ENCODE measurements at places on chromosomes 4 and X.

- H3K27me3 ChIP-seq: no peaks in the 10 kb centered on the region
- no peaks in the 10 kb centered on the region for H3K36me3 ChIP-seq
- no peak for DNase-seq
- H3K27ac ChIP-seq: no peak overlapping the region
- H3K4me3 ChIP-seq: no peak overlapping the region
Measured at GRCh38 chr4:31085689-31086088, 365.5 kb downstream of the PCDH7 start.

DNA sequence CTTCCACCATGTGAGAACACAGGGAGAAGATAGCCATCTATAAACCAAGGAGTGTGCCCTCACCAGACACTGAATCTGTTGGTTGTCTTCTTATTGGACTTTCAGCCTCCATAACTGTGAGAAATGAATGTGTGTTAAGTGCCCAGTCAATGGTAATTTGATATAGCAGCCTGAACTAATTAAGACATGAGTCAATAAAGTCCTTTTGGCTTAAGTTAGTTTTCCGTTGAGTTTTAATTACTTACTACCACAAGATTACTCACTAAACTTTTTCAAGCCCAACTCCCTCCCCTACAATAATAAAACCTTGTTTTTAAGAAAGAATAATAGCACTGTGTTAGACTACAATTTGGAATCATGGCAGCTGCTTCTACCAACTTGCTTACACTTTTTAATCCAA is 324.2 kb downstream of the PCDH19 start:
- no peak for DNase-seq
- H3K36me3 ChIP-seq: no peaks in the 10 kb centered on the region
- H3K4me3 ChIP-seq: no peak overlapping the region
- no peak overlapping the region for H3K27ac ChIP-seq

- no peaks in the 10 kb centered on the region for H3K36me3 ChIP-seq
- H3K27ac ChIP-seq: no peak overlapping the region
- H3K4me1 ChIP-seq: no peaks in the 10 kb centered on the region
- no peaks in the 10 kb centered on the region for H3K27me3 ChIP-seq
Measured at GRCh38 chr4:187209921-187210613, 486.4 kb upstream of the FAT1 start.

GRCh38 chr4:74590476-74590875 is 145.5 kb downstream of the AREG start:
- no peaks in the 10 kb centered on the region for H3K36me3 ChIP-seq
- no peak overlapping the region for H3K4me3 ChIP-seq
- no peak overlapping the region for H3K27ac ChIP-seq
- DNase-seq: no peak
- H3K27me3 ChIP-seq: no peaks in the 10 kb centered on the region
- H3K4me1 ChIP-seq: no peaks in the 10 kb centered on the region

DNA sequence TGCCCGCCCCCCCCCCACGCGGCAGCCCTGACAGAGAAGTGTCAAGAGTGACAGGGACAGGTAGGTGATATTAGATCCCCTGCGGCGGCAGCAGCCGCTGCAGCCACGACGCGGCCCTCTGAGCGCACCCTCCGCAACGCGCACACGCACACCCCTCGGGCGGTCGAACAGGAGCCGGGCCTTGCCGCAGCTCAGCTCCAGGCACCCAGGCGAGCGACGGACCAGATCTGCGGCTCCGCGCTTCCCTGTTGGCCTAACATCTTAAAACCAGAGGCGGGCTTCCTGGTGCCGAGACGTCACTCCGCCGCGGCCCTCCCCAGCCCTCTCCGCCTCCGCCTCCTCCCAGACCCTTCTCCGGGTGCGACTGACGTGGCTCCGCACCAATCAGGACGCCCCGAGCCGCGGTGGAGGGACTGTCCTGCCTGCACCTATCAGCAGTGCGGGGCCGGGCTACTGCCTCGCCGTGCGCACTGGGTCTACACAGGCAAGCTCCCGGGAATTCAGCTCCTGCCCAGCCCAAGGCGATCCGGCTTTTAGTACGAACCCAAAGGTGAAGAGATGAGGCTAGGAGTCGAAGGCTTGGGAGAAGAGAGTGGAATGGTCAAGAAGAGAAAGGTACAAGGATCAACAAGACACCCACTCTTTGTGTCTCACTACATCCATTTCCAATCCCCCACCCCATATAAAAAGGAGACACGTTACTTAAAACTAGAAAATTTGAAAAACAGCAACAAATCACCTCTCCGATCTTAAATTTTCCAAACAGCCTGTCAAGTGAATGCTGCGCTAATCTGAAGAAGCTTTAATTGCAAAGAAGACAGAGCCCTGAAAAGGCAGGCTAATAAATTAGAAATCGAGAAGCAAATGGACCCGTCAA is at the start of gene PITX2:
Gene PITX2, minus strand, starts transcription at position 237 of the 877 bp plus-strand sequence. CDS start 617 bp downstream, outside the sequence.
- peaks cover 18% of the 10 kb centered on the region for H3K4me1 ChIP-seq
- peak; percentile 97 for DNase-seq
- peak within 1 kb of the TSS; percentile 81 for H3K4me3 ChIP-seq
- H3K27me3 ChIP-seq: no peaks in the 10 kb centered on the region

DNA sequence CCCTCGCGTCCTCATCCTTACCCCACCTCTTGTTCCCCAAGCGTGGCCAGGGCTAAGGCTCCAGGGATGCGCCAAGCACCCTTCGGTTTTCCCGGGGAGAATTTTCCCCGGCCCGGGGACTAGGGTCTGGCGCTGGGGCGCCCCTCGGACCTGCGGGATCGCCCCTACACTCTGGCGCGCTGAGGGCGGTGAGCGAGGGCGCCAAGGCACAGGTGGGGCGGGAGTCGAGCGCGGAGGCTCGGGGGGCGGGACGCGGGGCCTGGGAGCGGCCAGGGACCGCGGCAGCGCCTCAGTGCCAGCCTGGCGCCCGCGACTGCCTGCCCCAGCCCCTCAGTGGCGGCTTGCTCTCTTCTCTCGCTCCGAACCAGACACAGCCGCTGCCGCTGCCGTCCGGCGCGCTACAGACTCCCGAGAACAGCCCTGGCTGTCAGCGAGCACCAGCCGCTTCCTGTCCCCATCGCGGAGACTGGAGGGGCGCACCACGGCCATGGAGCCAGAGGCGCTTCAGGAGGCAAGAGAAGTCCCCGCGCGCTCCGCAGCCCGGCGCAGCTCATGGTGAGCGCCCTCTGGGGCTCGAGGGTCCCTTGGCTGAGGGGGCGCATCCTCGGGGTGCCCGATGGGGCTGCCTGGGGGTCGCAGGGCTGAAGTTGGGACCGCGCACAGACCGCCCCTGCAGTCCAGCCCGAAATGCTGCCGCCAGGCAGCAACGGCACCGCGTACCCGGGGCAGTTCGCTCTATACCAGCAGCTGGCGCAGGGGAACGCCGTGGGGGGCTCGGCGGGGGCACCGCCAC is at the start of gene DRD5:
Gene DRD5, plus strand, starts transcription at position 292 of the 793 bp plus-strand sequence. Its CDS starts 396 bp downstream, at position 688.
- no peak within 1 kb of the TSS for H3K27ac ChIP-seq
- no peak for DNase-seq
- H3K27me3 ChIP-seq: peaks cover 21% of the 10 kb centered on the region
- H3K4me3 ChIP-seq: no peak within 1 kb of the TSS

GRCh38 chr4:154208424-154208823 is 283.2 kb downstream of the DCHS2 start:
- no peaks in the 10 kb centered on the region for H3K36me3 ChIP-seq
- H3K27ac ChIP-seq: no peak overlapping the region
- no peaks in the 10 kb centered on the region for H3K27me3 ChIP-seq

- H3K36me3 ChIP-seq: no peaks in the 10 kb centered on the region
- H3K27me3 ChIP-seq: no peaks in the 10 kb centered on the region
- H3K27ac ChIP-seq: no peak overlapping the region
Measured at GRCh38 chrX:123809854-123810375, 49.9 kb upstream of the XIAP start.

DNA sequence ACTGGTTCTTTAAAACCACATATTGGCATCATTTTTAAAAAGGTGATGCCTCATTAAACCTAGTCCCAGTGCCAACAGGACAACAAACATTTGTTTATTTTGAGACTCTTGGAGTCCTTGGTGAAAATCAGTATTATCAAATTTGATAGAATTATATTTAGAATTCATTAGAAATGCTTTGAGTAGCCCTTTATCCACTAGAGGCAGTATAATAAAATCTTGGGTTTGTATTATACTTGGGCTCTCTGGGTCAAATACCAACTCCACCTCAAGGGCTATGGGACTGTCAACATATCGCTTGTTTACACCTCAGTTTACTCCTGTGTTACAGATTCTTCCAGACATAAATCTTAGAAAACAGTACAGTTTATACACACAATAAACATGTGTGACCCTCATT is 335.7 kb upstream of the FSTL5 start:
- no peak overlapping the region for H3K27ac ChIP-seq
- H3K4me1 ChIP-seq: peaks cover 7% of the 10 kb centered on the region
- H3K27me3 ChIP-seq: no peaks in the 10 kb centered on the region
- H3K4me3 ChIP-seq: no peak overlapping the region

DNA sequence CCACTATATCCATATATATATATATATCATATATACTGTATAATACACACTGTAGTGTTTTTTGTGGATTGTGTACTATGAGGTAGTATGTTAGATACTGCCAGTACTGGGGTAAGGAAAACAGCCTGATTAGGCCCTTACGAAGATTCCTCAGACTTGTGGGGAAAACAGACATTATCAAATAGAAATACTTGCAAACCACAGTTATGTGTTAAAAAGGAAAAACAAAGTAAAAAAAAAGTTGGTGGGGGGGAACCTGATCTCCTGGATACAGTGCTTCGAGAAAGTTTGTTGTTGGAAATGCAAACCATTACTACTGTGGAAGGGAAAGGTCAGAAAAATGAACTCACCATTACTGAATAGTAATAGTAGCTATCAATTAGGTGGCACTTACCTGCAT is 53.0 kb downstream of the PKD2 start:
- no peaks in the 10 kb centered on the region for H3K4me1 ChIP-seq
- no peak for DNase-seq
- no peak overlapping the region for H3K4me3 ChIP-seq
- no peak overlapping the region for H3K27ac ChIP-seq
- H3K27me3 ChIP-seq: no peaks in the 10 kb centered on the region
- peaks cover 20% of the 10 kb centered on the region for H3K36me3 ChIP-seq

GRCh38 chrX:67731061-67731460 is 187.2 kb downstream of the AR start:
- H3K4me1 ChIP-seq: peaks cover 9% of the 10 kb centered on the region
- H3K36me3 ChIP-seq: no peaks in the 10 kb centered on the region
- H3K27ac ChIP-seq: no peak overlapping the region

DNA sequence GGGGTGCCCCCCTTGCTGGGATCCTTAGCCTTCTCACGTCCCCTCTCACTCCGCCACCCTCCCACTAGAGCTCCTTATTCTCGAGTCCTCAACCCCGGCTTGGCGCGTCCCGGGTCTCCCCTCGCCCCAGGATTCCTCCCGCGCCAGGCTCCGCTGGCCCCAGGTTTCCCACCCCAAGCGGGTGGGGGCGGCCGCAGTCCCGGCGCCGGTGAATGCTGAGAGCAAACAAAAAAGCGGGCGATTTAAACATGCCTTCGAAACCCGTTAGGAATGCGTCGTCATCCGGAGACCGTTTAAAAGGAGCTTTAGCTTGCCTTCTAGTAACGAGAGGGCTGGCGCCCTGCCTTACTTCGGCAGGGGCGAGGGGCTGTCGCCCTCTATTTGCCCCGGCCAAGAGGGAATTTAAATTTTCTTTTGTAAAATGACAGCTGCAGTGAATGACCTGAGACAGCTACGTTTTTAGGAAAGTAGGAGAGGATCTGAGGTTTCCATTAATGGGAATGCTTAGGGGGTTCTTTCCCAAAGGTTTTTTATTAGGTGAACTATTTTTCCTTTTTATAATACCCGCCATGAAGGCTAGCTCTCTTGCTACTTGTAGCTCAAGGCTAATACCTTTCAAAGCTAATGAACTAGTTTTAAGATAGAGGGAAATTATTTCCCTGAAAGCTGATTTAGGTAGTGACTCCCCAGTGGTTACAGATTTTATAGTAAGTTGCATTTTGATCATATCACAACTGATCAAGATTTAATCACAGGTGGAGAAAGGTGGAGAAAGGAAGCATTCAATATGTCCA is 3.1 kb downstream of the JADE1 start:
- H3K4me3 ChIP-seq: peak overlapping the region; percentile 68
- DNase-seq: no peak
- peak overlapping the region; percentile 94 for H3K27ac ChIP-seq

DNA sequence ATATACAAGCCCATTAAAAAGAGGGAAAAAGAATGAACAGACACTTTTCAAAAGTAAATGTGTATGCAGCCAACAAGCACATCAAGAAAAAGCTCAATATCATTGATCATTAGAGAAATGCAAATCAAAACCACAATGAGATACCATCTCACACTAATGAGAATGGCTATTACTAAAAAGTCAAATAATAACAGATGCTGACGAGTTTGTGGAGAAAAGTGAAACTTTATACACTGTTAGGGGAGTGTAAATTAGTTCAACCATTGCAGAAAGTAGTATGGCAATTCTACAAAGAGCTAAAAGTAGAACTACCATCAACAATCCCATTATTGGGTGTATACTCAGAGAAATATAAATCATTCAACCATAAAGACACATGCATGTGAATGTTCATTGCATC is 203.0 kb downstream of the ARAP2 start:
- no peak for DNase-seq
- no peaks in the 10 kb centered on the region for H3K27me3 ChIP-seq
- H3K4me3 ChIP-seq: no peak overlapping the region
- H3K4me1 ChIP-seq: no peaks in the 10 kb centered on the region
- H3K36me3 ChIP-seq: no peaks in the 10 kb centered on the region
- no peak overlapping the region for H3K27ac ChIP-seq

DNA sequence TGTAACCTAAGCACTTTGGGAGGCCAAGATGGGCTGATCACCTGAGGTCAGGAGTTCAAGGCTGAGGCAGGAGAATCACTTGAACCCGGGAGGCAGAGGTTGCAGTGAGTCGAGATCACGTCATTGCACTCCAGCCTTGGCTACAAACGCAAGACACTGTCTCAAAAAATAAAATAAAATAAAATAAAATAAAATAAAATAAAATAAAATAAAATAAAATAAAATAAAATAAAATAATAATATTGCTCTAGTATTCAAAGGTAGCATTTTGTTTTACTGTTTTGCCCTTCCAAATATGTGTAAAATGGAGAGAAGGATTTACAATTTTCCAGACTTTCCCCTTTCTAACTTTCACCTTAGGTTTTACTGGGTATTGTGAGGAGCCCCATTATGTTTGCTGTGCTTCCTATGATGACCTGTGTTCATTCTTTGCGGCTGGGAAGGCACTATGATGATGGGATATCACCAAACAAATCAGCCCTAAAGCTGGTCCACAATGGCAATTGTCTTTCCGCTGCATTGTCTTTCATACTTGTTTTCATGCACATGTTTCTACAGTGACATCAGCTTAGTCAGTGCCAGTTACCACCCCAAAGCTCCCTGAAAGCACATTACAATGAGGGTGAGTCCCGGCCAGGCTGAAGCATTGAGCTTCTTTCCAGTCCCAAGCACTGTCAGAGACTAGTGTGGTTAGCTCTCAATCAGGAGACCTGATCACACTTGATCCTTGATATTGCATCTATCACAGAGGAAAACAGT is 50.8 kb downstream of the DTHD1 start:
- no peak overlapping the region for H3K27ac ChIP-seq
- no peaks in the 10 kb centered on the region for H3K36me3 ChIP-seq
- no peak for DNase-seq
- H3K4me3 ChIP-seq: no peak overlapping the region
- H3K27me3 ChIP-seq: no peaks in the 10 kb centered on the region
